ENCODE measurements at places on chromosomes 12 and 14. TPM values are rescaled to one million over a fixed set of nuclear protein-coding genes. Genes with fewer than 3 reads are reported as not detected.

DNA sequence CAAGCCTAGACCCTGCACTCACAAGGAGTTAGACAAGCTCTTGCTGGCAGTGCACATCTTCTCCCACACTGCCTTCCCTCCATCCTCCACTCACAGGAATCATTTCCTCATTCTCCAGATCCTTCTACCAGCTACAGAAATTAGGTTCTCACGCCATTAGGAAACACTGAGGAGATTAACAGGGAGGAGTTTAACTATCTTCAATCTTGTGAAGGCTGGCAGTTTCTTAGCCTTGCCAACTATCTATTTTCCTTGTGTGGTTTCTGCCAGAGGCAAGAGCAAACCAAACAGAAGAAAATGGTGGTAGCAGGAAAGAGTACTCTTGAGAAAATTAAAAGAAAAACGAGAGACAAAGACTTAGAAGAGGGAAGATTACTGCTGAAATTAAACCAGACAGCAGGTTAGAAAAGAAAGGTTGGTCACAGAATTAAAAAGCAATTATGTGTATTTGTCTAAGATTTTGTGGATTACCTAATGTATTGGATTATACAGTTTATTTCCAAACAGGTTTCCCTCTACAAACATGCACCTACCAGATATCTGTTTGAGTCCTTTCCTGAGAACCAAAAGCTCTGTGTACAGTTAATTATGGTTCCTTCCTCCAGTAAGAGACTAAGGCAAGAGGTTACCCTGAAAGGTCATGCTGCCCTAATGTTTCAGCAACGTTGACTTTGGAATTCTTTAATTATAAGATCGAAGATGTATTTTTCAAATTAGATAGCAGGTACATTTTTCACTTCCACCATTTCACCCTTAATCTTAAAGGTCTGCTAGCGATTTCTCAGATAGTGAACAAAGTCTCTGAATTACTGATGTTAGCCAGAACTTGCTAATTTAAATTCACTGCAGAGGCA, 5.0 kb downstream of the RERG start:
- H3K36me3 ChIP-seq = no peaks in the 10 kb centered on the region
- DNase-seq = no peak
- H3K4me1 ChIP-seq = peaks cover 4% of the 10 kb centered on the region
- H3K27ac ChIP-seq = no peak overlapping the region
- H3K4me3 ChIP-seq = no peak overlapping the region

GRCh38 chr14:79021766-79022165, 851.6 kb downstream of the NRXN3 start:
- no peak overlapping the region for H3K27ac ChIP-seq
- no peak for DNase-seq
- no peaks in the 10 kb centered on the region for H3K27me3 ChIP-seq

DNA sequence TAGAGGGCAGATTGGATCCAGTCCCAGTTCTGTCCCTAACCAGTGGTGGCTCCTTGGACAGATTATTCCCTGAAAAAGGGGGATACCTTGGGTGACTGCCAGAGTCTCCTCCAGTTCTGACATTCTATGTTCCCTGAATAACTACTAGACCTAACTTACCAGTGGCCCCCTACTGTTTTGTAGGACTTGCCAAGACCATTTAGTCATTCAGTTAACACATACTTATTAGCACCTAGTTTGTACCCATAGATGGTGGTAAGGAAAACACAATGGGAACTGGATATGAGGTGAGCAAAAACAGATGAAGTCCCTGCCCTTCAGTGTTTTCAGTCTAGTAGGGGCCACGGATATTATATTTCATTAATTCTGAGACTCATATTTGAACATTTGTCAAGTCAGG, 3.5 kb downstream of the PRPF40B start:
- H3K27me3 ChIP-seq = peaks cover 3% of the 10 kb centered on the region
- H3K27ac ChIP-seq = no peak overlapping the region
- DNase-seq = no peak
- no peak overlapping the region for H3K4me3 ChIP-seq

DNA sequence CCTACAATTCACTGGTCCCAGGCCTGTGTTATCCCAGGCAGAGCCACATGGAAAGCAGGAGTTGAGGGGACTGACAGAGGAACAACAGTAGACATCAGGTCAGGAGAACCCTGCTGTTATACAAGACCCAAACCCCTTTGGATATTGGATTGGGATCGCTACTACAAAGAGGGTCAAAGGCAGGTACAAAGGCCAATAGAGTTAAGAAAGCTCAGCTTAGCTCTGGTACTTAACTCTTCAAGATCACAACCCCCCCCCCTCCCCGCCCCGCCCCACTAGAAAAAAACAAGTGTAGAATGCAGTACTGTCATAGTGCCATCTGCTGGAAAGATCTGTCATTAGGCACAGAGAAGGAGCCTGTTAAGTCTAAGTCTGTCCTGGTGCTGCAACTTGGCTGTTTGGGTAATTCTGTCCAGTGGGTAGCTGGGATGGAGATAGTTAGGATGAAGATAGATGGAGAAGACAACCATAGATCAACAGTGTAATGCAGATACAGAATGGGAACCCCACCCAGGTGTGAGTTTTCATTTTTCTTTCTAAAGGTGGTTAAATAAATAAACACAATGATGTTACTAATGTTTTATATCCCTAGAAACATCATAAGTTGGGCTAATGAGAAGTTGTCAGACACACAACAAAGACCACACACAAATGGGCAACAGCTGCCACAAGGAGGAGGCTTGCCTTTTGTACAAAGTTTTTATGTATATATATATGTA, 17.2 kb downstream of the REM2 start:
- DNase-seq = peak; percentile 26
- peaks cover 13% of the 10 kb centered on the region for H3K36me3 ChIP-seq
- no peaks in the 10 kb centered on the region for H3K27me3 ChIP-seq
- no peak overlapping the region for H3K27ac ChIP-seq
- H3K4me3 ChIP-seq = no peak overlapping the region
- peaks cover 10% of the 10 kb centered on the region for H3K4me1 ChIP-seq

DNA sequence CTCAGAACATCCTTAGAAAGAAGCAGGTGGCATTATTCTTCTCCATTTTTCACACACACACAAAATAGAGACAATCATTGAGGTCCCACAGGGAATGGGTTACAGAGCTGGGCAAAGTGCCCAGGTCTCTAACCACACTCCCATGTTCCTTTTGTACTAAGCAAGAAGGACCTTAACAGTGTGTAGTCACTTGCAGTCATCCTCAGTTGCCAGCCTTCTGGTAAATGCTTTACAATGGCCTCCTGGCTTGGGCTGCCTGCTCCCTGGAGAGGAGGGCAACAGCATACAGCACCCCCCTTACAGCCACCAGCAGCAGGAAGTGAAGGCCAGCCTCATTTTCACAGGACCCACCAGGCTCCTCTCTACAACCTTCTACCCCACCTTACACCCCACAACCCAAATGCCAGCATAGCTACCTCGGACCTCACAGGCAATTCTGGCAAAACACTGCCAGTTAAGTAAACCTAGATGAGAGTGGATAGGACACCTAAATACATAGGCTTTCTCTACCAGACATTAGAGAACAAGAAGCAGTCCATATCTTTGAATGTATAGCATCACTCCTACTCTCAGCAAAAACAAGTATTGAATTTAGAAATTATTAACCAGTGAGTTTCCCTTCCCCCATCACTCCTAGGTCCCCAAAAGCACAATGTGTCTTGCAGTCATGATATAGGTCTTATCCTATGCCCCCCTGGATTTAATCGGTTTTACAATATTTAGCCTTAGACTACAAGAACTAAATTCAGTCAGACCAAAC, 88.1 kb downstream of the PPP2R5E start:
- H3K36me3 ChIP-seq = peaks cover 11% of the 10 kb centered on the region
- H3K4me3 ChIP-seq = no peak overlapping the region
- H3K4me1 ChIP-seq = peaks cover 14% of the 10 kb centered on the region
- H3K27me3 ChIP-seq = no peaks in the 10 kb centered on the region
- DNase-seq = no peak

- H3K27me3 ChIP-seq = peaks cover 80% of the 10 kb centered on the region
- H3K27ac ChIP-seq = no peak within 1 kb of the TSS
- H3K36me3 ChIP-seq = no peaks in the 10 kb centered on the region
- H3K4me1 ChIP-seq = peaks cover 5% of the 10 kb centered on the region
- peak within 1 kb of the TSS; percentile 0 for H3K4me3 ChIP-seq
- no peak for DNase-seq
These were observed at the start of gene AQP5 for GRCh38 chr12:49961111-49961922. AQP5 (plus strand) TSS chr12:49961872; CDS start chr12:49962018, 146 bp downstream.

DNA sequence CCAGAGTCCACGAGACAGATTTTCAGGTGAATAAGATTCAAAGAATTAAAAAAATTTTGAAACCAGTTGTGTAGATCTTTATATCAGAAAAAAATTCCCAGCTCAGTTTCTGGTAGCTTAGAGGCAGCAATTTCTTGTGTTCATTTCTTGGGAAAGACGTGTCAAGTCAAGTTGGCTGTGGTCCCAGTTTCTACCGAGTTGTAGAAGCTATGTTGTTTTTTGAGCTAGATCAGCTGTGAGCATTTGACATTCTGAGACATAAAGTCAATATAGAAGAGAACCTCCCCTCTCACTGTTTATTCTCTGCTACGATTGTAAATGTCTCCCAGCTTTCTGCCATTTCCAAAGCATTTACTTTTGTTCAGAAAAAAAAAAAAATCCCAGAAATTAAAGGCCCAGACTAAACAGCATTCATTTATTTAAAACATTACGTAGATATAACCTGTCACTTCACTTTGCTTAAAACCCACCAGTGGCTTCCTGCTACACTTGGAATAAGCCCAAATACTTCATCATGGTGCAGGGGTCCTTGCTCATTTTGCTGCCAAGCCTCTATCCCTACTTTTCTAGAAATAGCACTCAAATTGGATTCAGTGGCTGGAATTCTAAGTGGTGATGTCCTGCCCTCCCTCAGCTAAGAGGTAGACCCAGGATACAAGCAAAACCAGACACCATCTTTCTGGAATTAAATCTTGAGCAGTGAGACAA, 20.6 kb upstream of the PYGL start:
- no peaks in the 10 kb centered on the region for H3K4me1 ChIP-seq
- H3K27ac ChIP-seq = no peak overlapping the region
- DNase-seq = no peak
- H3K4me3 ChIP-seq = no peak overlapping the region

DNA sequence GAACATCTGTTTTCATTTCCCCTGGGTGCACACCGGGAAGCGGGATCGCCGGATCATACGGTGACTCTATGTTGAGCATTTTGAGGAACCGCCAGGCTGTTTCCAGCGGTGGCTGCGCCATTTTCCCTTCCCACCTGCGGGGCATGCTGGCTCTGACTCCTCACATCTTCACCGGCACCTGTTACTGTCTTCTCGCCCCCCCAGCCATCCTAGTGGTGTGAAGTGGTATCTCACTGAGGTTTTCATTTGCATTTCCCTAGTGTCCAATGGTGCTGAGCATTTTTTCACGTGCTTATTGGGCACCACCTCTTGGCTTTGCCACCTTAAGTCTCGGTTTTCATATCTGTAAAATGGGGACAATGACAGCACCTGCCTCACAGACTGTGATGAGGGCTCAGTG, 44.1 kb upstream of the EML1 start:
- peaks cover 38% of the 10 kb centered on the region for H3K27me3 ChIP-seq
- H3K27ac ChIP-seq = no peak overlapping the region
- no peaks in the 10 kb centered on the region for H3K36me3 ChIP-seq

DNA sequence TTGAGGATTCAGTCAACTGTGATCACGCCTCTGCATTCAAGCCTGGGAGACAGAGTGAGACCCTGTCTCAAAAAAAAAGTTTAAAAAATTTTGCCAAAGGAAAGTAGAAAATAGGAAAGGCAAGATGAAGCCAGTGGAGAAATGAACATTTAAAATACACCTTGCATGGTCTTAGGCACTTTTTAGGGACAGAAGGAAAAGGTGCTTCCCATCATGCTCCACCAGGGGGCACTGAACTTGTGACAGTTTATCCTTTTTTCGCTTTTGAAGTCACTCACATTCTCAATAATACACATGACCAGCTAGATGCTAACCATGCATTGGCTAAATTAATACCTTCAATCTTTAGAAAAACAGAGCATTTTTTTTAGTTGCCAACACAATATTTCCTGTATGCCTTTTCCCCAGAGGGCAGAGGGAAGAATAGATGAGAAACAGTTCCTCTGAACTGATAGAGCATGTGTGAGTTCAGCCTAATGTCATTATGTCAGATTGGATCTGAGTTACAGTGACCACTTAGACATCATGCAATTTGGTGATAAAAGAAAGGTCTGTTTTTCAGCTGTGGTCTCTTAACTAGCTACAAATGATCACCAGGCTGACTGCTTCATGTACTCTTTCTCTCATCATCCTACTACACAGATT, 221.8 kb upstream of the SSTR1 start:
- H3K27me3 ChIP-seq = no peaks in the 10 kb centered on the region
- H3K4me1 ChIP-seq = peaks cover 3% of the 10 kb centered on the region
- DNase-seq = peak; percentile 1

DNA sequence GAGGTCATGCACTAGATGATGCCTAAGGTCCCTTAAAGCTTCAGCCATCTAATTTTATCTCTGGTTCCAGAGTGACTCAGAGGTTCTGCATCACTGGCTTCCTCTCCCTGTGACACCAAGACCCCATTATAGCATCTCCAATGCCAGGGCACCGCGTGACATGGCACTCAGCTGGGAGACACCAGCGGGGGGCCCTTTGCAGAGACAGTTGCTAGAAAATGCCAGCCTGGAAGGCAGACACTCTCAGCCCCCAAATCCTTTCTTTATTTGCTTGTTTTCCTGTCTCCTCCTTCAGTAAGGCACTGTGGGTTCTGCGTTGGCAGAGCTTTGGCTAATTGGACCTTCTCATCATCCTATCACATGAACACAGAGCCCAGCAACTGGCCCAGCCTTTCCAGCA, 123.5 kb upstream of the VRK1 start:
- no peaks in the 10 kb centered on the region for H3K4me1 ChIP-seq
- DNase-seq = no peak
- no peak overlapping the region for H3K4me3 ChIP-seq
- no peak overlapping the region for H3K27ac ChIP-seq
- no peaks in the 10 kb centered on the region for H3K36me3 ChIP-seq

DNA sequence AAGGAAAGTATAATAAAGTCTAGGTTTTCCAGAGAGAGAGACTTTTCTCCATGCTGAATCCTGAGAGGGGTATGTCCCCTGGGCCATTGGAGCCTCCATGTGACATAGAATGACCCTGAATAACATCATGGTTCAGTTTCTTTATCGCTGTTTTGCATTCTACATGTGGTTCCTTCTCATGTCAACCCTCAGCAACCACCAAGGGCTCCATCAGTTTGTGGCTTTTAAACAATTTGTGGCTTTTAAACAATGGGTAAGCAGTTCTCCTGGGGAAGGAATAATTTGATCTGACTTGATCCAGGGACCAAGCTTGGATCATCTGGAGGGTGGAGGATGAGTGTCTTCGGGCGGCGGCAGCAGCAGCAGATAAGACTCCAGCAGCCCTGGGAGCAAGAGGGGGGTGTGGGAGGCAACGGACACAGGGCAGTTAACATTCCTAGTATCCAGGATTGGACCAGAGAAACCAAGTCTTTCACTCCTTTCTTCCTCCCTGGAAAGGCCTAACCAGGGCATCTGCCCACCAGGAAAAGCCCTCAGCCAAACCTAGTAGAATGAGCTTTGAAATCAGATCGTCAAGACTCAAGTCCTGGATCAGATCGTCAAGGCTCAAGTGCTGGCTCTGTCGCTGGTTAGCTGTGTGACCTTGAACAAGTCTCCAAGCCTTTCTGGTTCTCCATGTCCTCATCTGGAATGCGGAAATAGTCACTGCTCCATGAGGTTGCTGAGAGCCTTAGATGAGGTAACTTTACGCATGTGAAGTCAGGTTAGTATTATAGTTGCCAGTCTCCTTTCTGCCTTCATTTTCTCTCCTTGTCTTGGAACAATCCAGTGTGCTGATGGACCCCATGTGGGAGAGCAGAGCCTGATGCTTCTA, 27.8 kb upstream of the FAM222A start:
- H3K36me3 ChIP-seq = no peaks in the 10 kb centered on the region
- no peak for DNase-seq
- no peaks in the 10 kb centered on the region for H3K4me1 ChIP-seq
- no peaks in the 10 kb centered on the region for H3K27me3 ChIP-seq
- H3K4me3 ChIP-seq = no peak overlapping the region
- H3K27ac ChIP-seq = no peak overlapping the region

POLR3B gene
- total RNA-seq = 13.7 TPM

PLD4 gene
- not detected for total RNA-seq

SYNE2 gene
- 25.2 TPM for total RNA-seq

Data from activated naive CD8-positive, alpha-beta T cell treated with anti-CD3 and anti-CD28 coated beads for 36 hours (primary cell).